ENCODE measurements at places on chromosomes 12 and 14.

- DNase-seq: no peak
These were observed 29.0 kb downstream of the CAPRIN2 start for GRCh38 chr12:30725739-30726138.

- DNase-seq: no peak
These were observed 65.9 kb downstream of the DAAM1 start for GRCh38 chr14:59254146-59254910.

DNA sequence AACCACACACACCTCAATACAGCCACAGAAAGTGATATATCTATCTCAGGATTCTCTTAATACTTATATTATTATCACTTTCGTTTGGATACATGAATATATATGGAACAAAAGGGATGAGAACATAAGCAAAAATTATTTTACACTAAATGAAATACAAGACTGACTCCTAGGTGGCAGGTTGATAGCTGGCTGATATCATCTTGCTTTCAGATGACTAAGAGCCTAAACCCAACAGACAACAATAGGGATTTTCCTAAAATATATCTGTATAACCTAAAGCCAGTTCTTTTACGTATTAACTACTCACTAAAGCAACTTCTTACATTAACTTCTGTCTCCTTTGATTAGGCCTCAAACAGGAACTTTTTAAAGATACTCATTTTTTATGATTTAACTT, 65.1 kb downstream of the BAZ1A start:
- no peak for DNase-seq

GRCh38 chr12:112985642-112986290, 7.4 kb downstream of the OAS2 start:
- no peak for DNase-seq

DNA sequence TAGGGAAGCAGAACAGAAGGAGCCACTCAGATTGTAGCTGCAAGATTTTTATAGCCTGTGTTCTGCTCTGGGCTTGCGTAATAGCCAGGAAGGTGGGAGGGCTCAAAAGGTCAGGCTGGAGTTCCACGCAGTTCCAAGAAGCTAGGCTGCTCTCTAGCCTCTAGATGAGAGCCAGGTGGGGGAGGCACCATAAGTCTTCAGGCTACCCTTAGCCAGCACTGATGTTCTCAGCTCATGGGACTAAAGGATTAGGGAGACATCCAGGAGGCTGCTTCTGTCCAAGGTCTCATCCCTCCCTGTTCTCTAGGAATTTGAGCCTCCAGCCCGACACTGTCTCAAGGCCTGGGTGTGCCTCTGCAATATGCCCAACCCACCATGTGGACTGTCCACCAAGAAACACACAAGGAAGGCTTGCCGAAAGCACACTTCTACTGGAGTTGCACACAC, 1.7 kb downstream of the LMBR1L start:
- no peak for DNase-seq

DNA sequence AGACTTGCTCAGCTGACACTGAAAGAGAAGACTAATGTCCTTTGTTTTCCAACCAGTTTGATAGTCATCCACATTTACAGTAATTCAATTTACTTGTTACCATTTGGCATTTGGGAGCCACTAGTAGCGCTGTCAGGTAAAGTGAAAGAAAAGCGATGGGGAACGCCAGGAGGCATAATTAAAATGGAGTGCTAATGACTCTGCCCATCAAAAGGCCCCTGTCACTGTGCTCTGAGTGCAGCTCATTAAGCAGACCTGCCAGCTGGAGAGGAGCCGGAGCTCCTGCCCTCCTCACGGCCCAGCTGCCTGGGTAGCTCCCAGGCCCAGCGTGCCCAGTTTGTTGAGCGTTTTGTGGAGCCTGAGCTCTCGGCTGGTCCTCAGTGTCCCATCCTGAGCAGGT, 463.6 kb upstream of the CCDC196 start:
- DNase-seq: no peak

DNA sequence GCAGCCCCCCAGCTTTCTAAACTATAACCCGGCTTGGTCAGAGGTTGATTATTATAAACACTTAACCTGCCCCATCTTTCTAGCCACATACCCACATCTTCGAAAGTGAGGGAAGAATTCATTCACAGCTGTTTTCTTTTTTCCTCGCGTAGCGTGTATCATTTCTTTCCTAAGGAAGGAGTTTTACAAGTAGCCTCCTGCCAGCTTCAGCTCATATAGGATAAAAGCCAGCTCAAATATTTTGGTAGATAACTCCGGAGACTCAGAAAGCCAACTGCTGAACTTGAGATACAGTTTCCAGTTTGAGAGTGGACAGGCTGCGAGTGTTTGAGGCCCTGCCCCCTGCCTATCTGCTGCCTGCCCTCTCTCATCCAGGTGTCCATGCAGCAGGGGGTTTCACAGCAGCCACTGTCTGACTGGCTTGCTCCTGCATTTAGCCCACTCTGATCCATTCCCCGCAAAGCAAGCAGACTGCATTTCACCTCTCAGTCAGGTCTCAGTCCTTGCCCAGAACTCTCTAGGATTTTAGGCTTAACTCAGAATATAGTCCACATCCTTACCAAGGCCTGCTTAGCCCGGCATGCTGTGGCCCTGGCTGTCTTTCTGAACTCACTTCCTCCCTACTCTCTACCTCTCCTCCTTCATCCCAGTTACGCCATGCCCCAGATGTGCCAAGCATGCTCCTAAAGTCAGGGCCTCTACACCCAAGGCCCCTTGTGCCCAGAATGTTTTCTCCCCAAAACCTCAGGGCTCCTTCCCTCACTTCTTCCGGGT, 46.9 kb downstream of the EVL start:
- no peak for DNase-seq

- DNase-seq: no peak
These were observed 75.1 kb downstream of the TTC7B start for GRCh38 chr14:90740946-90741681.

DNA sequence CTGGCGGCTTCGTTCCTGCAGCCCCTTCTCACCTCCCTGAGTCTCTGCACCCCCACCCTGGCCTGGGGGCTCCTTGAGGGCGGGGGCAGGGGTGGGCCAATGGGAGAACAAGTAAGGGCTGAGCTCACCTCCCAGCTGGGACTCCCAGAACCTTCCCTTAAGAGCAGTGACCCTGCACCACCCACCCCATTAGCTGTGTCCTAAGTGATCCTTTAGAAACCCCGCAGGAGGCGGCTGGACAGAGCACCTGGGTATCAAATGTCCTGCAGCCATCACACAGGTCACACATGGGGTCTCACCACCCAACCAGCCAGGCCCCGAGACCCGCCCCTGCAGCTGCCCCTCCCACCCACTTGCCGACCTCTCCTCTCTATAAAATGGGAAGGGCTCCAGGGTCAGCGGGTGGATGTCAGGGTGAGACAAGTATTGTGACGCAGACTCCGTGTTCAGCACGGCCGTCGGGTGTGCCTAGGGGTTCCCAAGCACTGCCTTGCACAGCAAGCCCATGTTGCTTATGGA, 151.2 kb upstream of the C14orf180 start:
- peak; percentile 4 for DNase-seq

DNA sequence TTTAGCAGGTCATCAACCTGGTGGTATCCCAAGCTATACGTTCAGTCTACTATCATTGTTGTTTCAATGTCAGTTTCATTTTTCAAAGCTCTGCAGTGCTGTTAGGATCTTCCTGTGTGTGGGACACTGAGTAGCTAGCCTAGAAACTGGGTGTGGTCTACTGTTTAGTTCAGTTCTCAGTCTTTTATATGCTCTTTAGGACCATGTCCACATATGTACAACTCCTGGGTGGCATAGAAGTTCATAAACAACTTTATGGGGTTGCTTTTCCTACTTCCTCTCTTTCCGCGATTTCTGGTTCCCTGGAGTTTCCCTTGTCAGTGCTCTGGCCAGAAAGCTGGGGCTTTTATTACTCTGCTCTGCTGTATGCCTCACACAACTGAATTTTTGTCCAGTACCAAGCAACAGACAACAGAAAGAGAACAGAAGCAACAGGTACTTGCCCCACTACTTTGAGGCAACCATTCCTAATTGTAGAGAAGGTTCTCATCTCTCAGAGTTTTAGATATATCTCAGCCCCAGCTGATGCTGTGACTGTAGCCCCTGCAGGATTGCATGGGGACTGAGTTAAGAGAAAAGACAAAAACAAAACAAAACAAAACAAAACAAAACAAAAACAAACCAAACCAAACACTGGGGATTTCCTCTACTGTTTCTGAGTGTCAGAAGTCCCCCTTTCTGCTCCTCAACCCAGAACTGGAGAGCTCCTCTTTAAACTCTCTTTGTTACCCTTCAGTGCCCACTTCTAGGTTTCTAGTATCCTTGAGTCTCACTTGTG, 30.3 kb downstream of the MIS18BP1 start:
- DNase-seq: no peak

- no peak for DNase-seq
These were observed 257.2 kb upstream of the SOX5 start for GRCh38 chr12:24206621-24207020.

DNA sequence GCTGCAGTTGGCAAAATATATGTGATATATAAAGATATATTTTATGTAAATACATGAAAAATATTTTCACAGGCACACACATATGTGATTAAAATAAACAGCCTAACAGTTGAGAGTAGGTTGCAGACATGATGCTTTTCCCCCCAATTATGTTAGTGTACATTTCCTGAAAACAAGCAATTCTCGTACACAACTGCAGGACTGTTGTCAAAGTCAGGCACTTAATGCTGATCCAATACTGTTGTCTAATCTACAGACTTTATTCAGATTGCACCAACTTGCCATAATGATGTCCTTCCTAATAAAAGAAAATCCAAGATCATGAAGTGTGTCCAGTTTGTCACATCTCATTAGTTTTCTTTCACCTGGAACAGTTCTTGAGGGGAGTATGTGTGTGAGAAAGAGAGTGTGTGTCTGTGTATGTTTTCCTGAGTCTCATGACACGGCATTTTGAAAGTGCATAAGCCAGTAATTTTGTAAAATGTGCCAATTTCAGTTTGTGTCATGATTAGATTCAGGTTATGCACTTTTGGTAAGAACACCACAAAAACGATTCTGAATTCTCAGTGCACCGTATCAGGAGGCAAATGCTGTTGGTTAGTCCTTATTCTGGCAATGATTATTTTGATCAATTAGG, 16.5 kb upstream of the SEL1L start:
- no peak for DNase-seq

DNA sequence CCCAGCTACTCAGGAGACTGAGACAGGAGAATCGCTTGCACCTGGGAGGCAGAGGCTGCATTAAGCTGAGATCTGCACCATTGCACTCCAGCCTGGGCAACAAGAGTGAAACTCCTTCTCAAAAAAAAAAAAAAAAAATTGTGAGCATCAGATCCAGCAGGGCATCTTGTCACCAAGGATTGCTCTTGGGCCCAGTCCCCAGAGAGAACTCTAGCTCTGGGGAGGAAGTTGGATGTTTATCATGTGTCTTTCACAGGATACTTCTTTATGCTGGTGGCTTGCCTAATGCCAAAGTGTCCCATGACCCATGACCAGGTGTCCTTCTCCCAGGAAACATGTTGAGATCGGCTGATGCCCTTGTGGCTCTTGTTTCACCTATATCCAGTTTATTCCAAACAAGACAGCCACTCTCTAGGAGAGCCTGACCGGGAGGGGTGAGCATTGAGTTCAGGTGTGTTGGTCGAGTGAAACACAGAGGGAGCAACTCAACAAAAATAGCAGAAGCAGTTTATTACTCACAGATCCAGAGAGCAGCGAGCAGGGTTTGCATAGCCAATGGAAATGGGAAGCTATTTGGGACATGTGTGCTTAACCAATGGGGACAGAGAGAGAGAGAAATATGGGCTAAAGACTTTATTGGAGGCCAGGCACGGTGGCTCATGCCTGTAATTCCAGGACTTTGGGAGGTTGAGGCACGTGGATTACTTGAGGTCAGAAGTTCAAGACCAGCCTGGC, 6.6 kb upstream of the TCHP start:
- DNase-seq: no peak

DNA sequence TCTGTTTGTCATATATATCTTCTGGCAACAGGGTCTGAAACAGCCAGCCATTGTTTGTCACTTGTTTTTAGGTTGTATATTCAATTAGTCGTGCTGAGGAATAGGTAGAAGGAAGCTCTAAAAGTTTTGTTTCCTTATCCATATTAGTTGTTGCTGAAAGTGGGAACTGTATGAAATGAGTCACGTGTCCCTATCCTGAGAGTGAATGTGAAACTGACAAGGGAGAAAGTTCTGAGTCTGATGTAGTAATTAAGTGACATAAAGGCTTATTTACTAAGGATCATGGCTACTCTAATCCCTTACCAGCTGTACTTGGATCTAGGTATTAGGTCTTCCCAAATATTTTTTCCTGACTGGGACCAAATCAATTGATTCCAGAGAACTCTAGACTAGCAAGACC, 16.4 kb downstream of the FAM234B start:
- DNase-seq: no peak

DNA sequence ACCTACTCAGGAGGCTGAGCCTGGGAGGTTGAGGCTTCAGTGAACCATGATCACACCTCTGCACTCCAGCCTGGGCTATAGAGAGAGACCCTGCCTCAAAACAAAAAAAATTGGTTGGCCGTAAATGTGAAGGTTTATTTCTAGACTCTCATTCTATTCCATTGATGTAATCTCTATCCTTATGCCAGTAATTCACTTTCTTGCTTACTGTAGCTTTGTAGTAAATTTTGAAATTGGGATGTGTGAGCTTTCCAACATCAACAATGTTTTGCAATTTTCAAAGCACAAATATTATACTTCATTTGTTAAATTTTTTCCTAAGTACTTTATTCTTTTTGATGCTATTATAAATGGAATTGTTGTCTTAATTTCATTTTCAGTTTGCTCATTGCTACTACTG, 24.6 kb downstream of the LIN52 start:
- no peak for DNase-seq

GRCh38 chr12:4996714-4997113, 47.0 kb upstream of the KCNA5 start:
- no peak for DNase-seq

DNA sequence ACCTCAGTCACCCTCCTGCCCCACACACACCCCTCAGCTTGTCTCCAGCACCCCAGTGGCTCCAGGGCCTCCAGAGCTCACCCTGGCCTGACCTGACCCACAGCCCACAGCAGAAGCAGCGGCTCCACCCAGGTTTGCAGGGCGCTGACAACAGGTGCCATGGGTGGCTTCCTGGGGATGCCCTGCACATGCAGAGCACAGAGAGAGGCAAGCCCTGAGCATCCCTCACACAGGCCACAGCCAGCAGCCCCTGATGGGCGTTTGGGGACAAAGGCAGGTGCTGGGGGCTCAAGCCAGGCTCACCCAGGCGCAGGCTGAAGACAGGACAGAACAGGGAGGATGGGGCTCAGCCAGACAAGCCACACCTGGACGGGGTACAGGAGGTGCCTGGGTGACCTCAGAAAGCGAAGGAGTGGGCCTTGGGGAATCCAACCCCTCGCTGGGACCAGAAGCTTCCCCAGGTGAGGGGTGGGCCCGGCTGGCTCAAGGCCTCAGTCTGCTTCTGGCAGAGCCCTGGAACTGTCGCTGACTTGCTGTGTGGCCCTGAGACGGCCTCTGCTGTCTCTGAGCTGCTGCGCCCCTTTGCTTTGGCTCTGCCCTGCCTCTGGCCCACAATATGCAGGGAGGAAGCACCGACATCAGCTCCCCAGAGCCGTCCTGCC, 10.6 kb downstream of the ARL6IP4 start:
- no peak for DNase-seq

- no peak for DNase-seq
These were observed 32.8 kb downstream of the ERP29 start for GRCh38 chr12:112046003-112046402.

Data from activated CD4-positive, alpha-beta T cell treated with anti-CD3 and anti-CD28 coated beads, Interleukin-2, amount 10 ng/mL, durations not matched to agents 7 days and 5 days (primary cell).